ENCODE measurements at places on chromosomes 4 and X.

DNA sequence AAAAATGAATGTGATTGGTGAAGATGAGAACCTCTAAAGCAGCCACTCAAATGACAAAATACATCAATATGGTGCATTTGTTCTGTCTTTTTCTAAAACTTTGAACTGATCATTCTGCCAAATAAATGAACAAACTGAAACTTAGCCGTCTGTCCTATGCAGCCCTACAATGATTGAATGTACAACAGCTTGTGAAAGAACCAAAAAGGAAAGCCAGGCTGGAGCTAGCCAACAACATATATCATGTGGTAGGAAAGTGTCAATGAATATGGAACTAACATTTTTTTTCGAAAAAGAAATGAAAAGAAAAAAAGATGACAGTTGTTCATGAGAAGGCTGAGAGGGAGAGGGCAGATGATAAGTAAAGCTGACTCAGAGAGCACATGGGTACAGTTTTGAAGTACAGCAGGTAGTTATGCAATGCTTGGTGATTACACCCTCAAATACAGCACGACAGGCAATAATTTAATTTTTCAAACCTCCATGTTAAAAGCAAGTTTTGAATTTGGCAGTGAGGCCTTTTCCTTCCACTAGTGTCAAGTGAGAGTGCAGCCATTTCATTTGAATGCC lies 21.2 kb upstream of the SLC7A11 start:
- DNase-seq = no peak

DNA sequence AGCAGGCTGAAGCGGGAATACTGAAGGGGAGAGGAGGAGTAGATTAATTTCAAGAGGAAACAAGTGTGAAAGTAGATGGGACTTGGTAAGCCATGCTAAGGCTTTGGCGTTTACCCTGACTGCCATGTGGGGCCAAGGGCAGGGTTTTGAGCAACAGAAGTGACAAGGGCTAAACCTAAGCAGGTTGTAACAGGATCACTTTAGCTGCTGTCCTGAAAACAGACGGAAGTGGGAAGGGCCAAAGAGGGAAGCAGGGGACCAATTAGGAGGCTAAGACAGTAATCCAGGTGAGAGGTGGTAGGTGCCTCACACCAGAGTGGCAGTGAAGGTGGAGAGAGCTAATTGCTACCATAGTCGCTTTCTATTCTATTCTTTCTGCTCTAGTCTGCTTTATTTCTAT lies 166.5 kb downstream of the PJA1 start:
- DNase-seq = no peak

- DNase-seq = no peak
Observed at GRCh38 chrX:118679290-118679689, 48.1 kb upstream of the IL13RA1 start.

DNA sequence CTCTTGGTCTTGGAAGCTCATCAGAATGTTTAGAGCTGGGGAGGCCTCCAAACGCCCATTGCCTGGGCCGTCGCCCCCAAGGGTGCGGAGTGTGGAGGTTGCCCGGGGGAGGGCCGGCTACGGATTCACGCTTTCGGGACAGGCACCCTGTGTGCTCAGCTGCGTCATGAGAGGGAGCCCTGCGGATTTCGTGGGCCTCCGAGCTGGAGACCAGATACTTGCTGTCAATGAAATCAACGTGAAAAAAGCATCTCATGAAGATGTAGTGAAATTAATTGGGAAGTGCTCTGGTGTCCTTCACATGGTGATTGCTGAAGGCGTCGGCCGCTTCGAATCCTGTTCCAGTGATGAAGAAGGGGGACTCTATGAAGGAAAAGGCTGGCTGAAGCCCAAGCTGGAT lies 23.3 kb downstream of the RGS12 start:
- DNase-seq = no peak

DNA sequence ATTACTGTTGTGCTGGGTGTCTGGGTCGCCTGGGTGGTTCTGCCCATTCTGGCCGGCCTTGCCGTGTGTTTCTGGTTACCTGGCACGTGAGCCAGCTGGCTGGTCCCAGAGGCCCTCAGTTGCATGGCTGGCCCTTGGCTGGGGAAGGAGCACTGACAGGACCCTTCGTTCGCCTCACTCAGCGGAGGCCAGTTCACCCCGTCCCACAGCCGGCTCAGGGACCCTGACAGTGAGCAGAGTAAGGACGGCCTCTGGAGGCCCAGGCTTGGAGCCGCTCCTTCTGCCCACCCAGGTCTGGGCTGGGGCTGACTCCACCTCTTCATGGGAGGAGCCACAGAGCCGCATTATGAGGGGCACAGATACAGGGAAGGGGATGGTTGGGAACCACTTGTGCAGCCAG lies 20.3 kb upstream of the HGFAC start:
- DNase-seq = no peak

- no peak for DNase-seq
Observed at GRCh38 chr4:147749811-147750321, 18.0 kb downstream of the ARHGAP10 start.

DNA sequence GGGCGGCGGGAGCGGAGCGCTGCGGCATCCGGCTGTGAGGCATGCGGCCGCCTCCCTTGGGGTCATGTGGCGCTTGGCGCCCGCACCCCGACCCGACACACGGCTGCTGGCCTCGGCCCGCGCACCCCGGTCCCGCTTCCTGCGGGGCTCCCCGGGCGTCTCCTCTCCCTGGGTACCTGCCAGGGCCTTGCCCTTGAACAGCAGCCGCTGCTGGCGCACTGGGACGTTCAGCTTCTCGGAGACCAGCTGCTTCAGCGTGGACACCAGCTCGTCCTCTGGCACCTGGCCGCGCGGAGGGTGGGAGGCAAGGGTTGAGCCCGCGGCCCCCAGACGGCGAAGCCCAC lies 391 bp downstream of the UBL4A start:
- DNase-seq = no peak

GRCh38 chr4:90727938-90728337 lies 600.7 kb downstream of the CCSER1 start:
- DNase-seq = no peak

GRCh38 chr4:104262678-104263077 lies 232.0 kb downstream of the CXXC4 start:
- no peak for DNase-seq

DNA sequence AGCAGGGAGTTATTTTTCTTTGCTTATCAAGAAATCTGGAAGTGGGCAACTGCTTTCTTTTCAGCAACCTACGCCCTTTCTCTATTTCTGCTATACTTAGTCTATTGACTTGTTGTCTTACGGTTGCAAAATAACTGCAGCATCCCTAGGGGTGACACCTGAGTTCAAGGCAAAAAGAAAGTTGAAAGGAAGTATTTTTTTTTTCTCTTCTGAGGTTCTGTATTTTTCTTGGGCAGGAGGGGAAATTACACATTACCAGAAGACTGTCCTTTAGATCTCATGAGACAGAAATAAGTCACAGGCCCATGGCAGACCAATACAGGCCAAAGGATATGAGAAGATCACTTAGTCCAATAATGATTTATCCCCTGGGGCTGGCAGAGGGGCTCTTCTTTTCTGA lies 204.7 kb upstream of the CASK start:
- no peak for DNase-seq

DNA sequence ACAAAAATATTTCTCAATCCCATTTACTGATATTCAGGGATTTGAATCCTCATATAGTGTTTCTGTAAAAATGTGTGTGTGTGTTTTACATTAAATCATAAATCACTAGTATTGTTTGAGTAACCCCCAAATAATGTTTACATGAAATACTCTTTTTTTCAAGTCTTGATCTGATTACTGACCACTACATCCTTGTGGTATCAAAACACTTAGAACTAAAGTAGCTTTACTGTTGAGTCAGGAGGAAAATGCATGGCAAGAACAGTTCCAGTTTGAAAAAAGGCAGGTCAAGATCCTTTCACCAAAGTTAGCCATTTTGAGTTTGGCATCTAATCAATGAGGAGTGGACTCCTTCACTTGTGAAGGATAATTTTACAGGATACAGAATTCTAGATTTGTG lies 3.6 kb upstream of the WDR19 start:
- DNase-seq = no peak

- no peak for DNase-seq
Observed at GRCh38 chrX:11265352-11265751, 27.9 kb upstream of the AMELX start.

- DNase-seq = no peak
Observed at GRCh38 chrX:44253575-44253942, 89.9 kb downstream of the EFHC2 start.

DNA sequence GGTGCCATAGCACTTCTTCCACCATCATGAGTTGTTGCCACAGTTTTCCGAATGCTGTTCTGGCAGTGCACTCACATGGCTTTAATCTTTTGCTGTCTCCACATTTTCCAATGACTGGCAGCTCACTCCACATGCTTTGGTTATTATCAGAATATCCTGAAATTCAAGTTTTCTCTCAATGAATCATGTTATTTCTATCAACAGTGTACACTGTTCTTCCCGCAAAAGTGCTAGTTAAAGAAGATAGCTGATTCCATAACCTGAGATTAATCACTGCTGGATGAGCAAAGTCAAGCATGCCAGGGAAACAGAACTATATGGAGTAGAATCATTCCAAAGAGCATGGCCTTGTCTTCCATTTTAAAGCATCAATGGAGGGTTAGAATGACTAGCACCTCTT lies 14.6 kb upstream of the IL13RA2 start:
- DNase-seq = no peak

- DNase-seq = no peak
Observed at GRCh38 chrX:135453381-135453780, 31.6 kb downstream of the SMIM10L2A start.
